ENCODE measurements at places on chromosomes 4 and X.

- DNase-seq, result no peak
These were observed 1293.1 kb downstream of the PCDH19 start for GRCh38 chrX:99117011-99117410.

GRCh38 chr4:159224408-159224807, 121.5 kb downstream of the RAPGEF2 start:
- DNase-seq, result no peak

DNA sequence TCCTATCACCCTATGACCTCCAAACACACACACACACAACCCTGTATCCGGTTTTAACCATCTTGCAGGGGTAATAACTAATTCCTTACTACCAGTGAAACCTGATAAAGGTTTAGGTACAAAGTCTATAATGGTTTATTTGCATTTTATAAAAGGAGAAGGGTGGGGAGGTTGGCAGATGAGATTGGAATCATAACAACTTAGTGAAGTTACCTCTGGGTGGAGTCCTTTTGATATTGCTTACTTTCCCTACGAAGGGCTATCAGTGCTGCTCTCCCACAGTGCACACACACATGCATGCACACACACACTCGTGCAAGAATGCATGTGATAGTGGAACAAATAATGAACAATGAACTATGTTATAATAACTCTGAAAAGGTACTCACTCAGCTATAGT, 56.1 kb downstream of the CCSER1 start:
- DNase-seq, result no peak

GRCh38 chr4:54091637-54092404, 8.1 kb upstream of the GSX2 start:
- DNase-seq, result peak; percentile 56

DNA sequence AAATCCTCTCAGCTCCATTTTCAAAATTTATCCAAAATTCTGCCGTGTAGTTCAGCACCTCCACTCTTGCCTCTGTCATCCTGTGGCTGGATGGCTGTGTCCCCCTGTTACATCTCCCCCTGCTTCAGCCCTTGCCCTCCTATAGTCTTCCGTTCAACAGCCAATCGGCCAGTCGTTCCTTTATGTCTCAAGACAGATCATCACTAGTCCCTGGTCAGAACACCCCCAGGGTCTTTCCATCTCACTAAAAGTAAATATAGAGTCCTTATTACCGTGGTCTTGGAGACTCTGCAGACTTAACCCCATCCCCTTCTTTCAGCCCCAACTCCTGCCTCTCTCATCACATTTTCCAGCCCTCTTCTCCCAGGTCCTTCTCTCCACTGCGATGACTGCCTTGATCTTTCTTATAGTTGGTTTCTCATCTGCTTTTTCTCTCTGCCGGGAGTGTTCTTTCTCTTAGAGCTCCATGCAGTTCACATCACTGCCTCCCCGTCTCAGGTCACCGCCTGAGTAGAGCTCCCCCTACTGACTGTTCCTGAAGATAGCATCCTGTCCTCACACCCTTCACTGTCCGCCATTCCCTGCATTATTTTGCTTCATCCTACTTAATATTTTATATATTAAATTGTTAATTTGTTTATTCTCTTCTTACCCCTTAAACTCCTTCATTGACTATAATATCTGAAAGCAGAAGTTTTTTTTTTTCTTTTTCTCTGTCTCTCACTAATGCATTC, 736.9 kb upstream of the MAGEB2 start:
- DNase-seq, result no peak

DNA sequence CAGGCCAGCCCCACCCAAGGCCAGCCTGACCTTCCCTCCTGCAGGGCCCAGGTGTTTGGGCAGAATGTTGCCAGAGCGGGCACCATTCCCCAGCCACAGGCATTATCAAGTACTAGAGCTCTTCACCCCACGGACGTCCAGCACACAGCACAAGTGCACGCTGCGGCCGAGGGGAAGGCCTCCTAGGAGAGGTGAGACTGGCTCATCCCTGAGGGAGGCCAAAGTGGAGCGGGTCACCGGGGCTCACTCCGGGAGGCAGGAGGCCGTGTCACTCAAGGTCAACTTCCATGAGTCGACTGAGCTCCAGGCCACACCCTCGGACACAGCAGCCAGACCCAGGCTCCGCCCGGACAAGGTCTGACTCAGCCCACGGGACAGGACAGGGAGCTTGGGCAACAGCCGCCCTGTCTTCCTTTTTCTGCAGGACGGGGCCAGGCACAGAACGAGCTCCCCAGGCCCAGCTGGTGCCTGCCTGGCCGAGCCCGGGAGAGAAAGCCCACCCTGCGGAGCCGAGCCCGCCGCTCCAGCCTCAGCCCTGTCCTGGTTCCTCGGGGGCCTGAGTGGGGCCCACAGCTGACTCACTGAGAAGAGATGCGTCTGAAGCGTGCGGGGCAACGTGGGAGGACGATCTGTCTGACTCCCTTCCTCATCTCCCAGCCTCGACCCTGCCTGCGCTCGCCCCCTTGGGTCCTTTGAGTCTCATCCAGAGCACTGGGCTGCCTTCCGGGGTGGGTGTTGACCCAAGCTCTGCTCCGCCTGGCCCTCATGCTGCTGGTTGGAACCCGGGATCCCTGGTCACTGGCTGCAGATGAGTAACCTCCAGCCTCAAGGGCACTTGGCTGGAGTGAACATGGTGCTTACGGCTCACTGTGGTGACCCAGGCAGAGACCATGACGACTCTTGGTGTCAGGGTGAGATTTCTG, 1.6 kb downstream of the SLC49A3 start:
- no peak for DNase-seq

DNA sequence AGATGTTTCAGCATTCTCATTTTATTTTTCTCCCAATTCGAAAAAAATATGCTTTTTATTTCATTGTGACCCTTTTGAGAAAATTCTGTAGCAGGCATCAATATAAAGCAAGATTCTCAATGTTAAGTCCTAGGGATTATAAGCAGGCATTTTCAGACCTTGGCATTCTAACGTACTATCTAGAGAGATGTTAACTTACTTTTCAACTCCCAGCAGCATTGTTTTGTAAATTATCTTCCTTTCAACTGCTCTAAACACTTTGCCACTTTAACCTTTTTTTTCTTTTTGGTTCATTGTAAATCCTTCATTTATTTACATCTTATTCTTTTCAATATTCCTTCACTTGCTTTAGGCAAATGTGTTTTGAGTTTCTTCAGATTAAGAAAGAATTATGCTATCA, 333.2 kb downstream of the ARHGAP24 start:
- DNase-seq, result no peak

DNA sequence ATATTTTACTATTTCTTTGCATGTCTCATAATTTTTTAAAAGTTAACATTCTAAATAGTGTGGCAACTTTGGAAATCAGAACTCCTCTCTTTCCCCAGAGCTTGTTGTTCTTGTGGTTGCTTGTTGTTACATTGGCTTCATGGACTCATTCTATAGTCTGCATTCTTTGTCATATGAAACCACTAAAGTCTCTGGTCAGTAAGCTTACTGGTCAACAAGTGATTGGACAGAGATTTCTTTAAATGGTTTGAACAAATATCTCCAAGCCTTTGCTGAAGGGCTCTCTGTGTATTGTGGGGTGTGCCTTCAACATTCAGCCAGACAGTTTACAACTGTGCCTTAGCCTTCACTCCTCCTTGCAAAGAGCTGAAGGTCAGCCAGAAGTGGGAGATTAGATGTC, 147.2 kb downstream of the OPHN1 start:
- no peak for DNase-seq

DNA sequence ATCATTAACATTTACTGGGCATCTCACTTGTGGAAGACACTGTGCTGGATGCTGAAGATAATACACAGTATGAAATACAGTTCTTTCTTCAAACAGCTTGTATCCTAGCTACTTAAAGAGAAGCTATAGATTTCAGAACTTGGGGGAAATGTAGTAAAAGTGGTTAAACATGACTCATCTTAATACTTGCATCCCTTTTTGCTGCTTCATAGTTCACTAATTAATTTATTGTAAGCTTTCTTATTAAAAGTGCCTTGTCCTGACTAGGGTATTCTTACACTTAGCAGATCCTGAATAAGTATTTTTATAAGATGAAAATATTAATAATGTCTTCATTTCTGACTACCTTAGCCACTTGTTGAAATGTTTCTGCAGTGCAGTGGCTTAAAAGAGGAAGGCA, 132.8 kb upstream of the STIM2 start:
- DNase-seq, result no peak

GRCh38 chr4:146023334-146023967, 84.8 kb upstream of the ZNF827 start:
- no peak for DNase-seq

DNA sequence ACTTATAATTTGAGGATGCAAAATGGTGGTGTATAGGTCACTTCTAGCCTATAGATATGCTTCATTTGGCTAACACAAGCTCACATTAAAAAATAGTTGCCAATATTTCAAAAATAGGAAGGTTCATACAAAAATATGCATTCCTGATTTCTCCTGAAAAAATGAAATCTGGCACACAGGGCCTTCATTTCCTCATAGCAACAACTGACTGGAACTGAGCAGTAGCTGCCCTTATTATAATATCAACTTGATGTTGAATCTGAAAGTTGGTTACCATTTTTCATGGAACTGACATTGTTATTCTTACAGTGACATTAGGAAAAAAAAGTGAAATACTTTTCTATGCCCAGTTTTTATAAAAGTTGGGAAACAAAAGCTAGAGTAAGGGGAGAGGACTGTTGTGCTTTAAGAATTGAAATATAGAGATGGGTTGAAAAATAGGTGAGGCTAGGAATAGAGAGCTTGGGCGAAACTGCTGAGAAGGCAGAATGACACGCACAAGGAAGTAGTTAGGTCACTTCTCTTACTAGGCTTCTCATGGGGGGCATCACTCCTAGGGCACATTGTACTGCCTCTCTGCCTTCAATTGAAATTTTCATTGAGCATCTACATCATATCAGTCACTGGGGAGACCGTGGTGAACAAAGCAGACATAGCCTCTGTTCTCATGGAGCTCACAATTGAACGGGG, 43.1 kb upstream of the C1GALT1C1 start:
- DNase-seq, result no peak

- no peak for DNase-seq
These were observed 19.5 kb downstream of the NUDT11 start for GRCh38 chrX:51476930-51477329.

DNA sequence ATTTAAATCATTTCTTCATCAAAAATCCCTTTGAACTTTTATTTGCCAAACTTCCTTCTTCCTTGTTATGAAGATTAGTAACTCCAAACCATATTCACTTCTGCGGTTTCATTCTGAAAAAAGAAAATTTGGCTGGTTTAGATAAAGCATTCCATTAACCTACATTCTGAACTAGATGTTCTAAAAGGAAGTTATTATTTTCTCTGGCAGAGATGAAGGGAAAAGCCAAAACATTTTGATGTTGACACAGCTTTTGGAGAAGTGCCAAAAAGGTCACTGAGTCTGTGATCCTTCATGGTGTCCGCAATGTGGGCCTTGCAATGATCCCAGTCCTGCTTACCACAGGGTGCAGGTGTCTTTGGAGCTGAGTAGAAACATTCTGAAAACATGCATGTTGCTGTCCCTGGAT, 36.0 kb downstream of the CXCL8 start:
- no peak for DNase-seq

- no peak for DNase-seq
These were observed 23.3 kb upstream of the SCML2 start for GRCh38 chrX:18377796-18378195.

GRCh38 chr4:184765473-184766340, 31.8 kb upstream of the CENPU start:
- DNase-seq, result no peak

DNA sequence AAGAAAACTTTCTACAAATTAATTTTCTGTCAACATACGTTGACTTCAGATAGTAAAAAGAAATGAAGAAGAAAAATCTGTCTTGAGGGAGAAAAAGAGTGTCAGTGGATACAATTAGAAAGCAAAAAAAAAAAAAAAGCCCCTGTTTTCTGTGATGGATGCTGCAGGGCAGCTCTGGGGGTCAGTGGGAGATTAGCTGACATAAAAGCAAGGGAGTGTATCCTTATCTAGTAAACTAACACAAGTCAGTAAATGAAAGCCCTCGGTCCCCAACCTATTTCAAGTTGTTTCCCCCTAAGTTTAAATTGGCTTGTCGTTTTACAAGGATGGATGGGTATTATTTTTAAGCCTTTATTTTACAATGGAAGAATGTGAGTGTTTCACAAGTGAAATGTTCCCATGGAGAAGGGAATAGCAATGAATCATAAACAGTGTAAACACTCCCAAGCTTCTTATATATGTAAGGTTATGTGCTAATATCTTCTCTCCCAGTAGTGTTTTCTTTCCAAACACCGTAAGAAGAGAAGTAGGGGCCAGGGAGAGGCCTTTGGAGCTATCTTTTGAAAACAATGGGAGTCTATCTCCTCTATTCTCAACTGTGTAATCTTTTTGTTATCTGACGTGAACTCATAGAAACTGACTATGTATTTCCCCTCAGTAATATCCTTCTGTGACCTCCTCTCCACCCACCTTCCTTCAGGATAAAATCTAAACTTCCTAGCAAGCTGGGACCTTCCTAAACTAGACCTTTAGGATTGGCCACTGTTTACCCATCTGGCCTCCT, 347.7 kb downstream of the FBXO8 start:
- no peak for DNase-seq

Measured in activated CD4-positive, CD25-positive, alpha-beta regulatory T cell treated with anti-CD3 and anti-CD28 coated beads, Interleukin-2, amount 50 U/mL, for 16 hours (primary cell).